Right renal cortex interstitium (tissue), 3 donors: ENCODE measurements at places on chromosomes 1 and 21.

GRCh38 chr1:234875953-234876855 is 252.4 kb downstream of the TOMM20 start:
- DNase-seq = no peak

- no peak for DNase-seq
Observed at GRCh38 chr1:217493290-217493689, 137.6 kb downstream of the GPATCH2 start.

DNA sequence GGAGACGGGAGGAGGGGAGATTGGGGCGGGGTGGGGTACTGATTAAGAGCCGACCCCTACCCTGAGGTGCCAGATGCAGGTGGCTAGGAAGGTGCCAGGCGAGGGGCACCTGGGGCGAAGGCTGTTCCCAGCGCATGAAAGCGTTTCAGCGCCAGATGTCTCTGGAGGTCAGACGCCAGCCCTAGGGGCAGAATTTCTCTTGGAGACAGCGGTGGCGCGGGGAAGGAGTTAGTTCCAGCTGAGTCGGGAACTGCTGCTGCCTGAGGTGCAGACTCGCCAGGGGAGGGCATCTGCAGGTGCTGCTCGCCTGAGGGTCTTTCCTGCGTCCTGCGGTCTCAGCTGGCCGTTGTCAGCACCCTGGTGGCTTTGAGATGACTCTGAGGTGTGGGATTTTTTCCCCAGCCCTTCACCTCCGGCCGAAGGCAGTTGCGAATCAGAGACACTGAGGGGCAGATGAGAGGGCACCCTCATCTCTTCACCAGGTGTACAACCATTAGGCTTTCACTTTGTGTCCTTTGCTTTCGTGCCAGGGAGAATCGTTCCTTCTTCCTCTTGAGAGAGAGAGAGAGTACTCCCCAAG is 539 bp downstream of the CGN start:
- DNase-seq = no peak

- no peak for DNase-seq
Observed at GRCh38 chr1:34866762-34867109, 7.2 kb upstream of the SMIM12 start.
